ENCODE measurements at places on chromosomes 6 and 20.

GRCh38 chr6:82111818-82112217 lies 135.7 kb downstream of the IBTK start:
- DNase-seq = no peak

GRCh38 chr6:149752600-149753373 lies 3.2 kb downstream of the PCMT1 start:
- no peak for DNase-seq

DNA sequence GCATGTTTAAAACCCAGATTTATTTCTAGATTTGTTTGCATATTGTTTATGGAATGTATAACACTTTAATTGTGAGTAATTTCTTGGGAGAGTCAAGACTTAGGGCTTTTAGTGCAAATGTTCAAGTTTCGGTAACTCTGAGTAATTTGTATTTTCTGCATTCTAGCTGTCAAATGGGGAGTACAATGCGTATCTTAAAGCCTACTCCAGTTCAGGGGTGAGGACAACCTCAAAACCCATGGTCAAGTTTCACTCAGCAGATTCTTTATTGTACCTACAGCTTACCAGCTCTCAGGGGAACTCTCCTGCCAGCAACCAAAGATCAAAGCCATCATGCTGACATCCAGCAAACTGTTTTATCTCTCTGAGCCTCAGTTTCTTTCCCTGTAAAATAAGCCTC lies 458.6 kb upstream of the JARID2 start:
- no peak for DNase-seq

GRCh38 chr20:44584162-44584561 lies 1.8 kb downstream of the PKIG start:
- no peak for DNase-seq

GRCh38 chr6:95882371-95882770 lies 133.4 kb upstream of the FUT9 start:
- no peak for DNase-seq

DNA sequence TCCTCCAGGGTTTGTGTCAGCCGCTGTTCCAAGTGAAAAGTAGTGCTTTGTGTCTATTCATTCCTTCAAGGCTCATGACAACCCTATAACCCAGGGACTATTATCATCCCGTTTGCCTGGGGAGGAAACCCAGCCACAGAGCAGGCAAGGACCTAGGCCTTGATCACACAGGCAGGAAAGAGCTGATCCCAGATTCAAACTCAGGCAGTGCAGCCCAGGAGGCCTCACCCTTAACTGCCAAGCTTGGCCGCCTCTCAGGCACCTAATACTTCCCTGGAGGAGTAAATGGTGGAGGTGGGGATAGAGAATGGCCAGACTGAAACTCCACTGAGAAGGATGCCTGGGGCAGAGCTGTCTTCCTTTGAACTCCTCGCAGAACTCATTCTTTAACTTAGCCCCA lies 215.1 kb upstream of the QKI start:
- no peak for DNase-seq

DNA sequence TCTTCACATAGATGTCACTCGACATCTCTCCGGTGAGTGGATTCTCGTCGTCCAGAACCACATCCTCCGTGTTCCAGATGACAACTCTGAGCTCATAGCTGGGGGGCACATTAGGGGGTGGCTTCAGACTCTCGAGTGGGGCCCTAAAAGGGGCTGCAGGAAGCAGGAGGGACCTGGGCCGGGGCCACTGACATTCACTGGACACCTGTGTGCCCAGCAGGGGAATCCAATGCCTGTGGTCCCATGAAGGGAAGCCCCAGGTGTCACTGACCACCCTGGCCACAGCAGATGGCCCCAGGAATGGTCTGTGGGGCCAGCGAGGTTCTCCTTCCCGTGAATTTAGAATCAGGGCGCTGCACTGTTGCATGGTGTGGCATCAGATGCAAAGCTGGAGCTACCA lies 18.7 kb downstream of the ERGIC3 start:
- no peak for DNase-seq

- no peak for DNase-seq
Observed at GRCh38 chr6:53888931-53889330, 94.1 kb downstream of the LRRC1 start.

GRCh38 chr6:47654255-47654654 lies 44.1 kb upstream of the ADGRF4 start:
- no peak for DNase-seq

DNA sequence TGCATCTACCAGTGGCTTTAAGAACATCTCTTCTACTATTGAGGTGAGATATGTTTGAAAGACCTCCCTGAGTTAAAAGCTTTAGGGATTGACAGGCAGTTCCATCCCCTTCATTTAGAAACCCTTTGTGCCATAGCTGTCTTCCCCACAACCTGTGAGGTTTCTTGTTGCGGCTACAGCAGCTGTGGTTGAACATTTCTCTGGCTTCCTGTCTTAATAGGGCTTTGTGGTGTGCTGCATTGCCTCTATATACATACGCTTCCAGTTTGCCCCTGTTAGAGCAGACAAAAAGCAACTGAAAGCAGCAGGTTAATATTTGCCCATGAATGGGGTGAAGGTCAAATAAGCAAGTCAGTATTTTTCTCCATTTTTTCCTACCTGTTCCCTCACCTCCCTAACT lies 210.2 kb downstream of the TMEM200A start:
- DNase-seq = no peak

- peak; percentile 12 for DNase-seq
Observed at GRCh38 chr6:77456531-77457248, 6.6 kb downstream of the HTR1B start.

GRCh38 chr20:54611708-54612412 lies 136.5 kb downstream of the DOK5 start:
- no peak for DNase-seq

- no peak for DNase-seq
Observed at GRCh38 chr6:104984831-104985230, 27.9 kb downstream of the LIN28B start.

DNA sequence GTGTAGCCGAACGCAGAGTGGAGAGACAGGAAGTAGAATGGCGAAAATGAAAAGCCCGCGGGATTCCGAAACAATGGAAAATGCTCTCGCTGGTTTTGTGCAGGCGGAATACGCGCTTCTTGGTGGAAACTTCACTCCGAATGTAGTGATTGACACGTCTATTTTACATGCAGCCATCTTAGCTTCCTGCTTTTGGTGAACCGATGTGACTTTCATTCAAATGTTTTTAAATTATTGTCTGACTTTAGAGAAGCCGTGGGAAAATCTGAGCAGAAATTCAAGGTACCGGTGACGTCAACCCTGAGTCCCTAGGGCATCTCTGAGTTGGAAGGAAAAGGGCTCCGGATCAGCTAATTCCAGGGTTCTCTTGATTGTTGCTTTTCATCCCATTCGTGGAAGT lies 11.4 kb downstream of the GPX5 start:
- no peak for DNase-seq

Data from kidney glomerular epithelial cell (primary cell).